Thyroid gland (tissue), 4 donors: ENCODE measurements at places on chromosomes 3 and 15. TPM values are rescaled to one million over a fixed set of nuclear protein-coding genes. Genes with fewer than 3 reads are reported as not detected.

KLHL6 gene
- 1.0 TPM for total RNA-seq

LRTM1 gene
- total RNA-seq, result not detected

GOLGA6B gene
- total RNA-seq, result 0.27 TPM

GRCh38 chr15:63797901-63798300 lies 35.8 kb downstream of the HERC1 start:
- no peaks in the 10 kb centered on the region for H3K36me3 ChIP-seq
- no peak overlapping the region for H3K4me3 ChIP-seq
- no peak overlapping the region for H3K27ac ChIP-seq
- peaks cover 26% of the 10 kb centered on the region for H3K4me1 ChIP-seq

DNA sequence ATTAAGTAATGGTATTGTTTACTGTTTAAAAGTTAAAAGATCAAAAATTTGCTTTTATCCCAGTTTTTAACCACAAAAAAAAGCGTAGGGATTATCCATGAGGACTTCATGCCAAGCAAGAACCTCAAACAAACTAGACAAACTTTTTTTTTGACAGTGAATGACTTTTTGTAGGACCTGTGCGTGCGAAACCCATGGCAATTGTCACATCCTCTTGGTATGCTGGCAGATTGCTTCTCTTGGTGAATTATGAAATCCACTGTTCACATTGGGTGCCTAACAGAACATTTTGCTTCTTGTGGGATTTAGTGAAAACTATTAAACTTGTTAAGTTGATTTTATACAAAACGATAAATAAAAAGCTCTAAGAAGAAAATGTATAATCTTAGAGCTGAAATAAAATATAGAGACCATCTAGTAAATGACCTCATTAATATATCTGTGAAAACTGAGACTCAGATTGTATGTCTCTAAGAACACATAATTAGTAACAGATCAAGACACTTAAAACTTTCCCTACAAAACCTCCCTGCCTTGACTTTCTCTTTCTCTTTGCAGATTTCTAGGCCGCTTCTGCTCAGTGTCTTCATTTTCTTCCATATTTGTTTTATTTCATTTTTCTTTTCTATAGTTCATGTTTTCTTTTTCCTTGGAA lies 87.3 kb upstream of the CGNL1 start:
- H3K4me3 ChIP-seq, result no peak overlapping the region
- no peak overlapping the region for H3K27ac ChIP-seq
- H3K36me3 ChIP-seq, result no peaks in the 10 kb centered on the region
- no peak for DNase-seq

GRCh38 chr3:26624209-26624765 lies 1.7 kb downstream of the LRRC3B start:
- no peaks in the 10 kb centered on the region for H3K27me3 ChIP-seq
- H3K27ac ChIP-seq, result no peak overlapping the region
- DNase-seq, result no peak
- no peaks in the 10 kb centered on the region for H3K36me3 ChIP-seq
- peaks cover 17% of the 10 kb centered on the region for H3K4me1 ChIP-seq

GRCh38 chr15:90580099-90580498 lies 50.4 kb downstream of the CRTC3 start:
- H3K4me3 ChIP-seq, result no peak overlapping the region
- no peak for DNase-seq
- peaks cover 42% of the 10 kb centered on the region for H3K4me1 ChIP-seq
- H3K36me3 ChIP-seq, result no peaks in the 10 kb centered on the region
- H3K27me3 ChIP-seq, result no peaks in the 10 kb centered on the region
- H3K27ac ChIP-seq, result peak overlapping the region; percentile 66

DNA sequence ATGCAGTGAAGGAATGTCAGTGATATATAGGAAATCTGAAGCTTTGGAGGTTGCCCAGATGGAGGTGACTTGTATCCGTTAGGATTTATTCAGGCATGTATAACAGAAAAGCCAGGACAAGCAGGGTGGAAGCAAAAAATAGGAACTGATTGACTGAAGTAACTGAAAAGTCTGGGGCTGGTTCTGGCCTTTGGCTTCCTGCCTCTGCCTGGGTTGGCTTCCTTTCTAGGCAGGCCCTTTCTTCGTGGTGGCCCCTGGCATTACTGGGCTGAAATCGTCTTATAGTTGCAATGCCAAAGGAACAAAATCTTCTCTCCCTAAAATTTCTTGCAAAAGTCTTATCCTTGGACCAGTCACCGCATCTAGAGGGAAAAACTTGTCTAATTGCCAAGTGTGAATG lies 386.1 kb downstream of the PTPRG start:
- H3K4me1 ChIP-seq, result peaks cover 34% of the 10 kb centered on the region
- no peak for DNase-seq
- no peaks in the 10 kb centered on the region for H3K36me3 ChIP-seq
- H3K27me3 ChIP-seq, result no peaks in the 10 kb centered on the region

- no peak overlapping the region for H3K4me3 ChIP-seq
- peaks cover 14% of the 10 kb centered on the region for H3K36me3 ChIP-seq
- no peak for DNase-seq
- H3K27me3 ChIP-seq, result no peaks in the 10 kb centered on the region
- peaks cover 19% of the 10 kb centered on the region for H3K4me1 ChIP-seq
Observed at GRCh38 chr3:123104550-123104949, 37.7 kb downstream of the PDIA5 start.

DNA sequence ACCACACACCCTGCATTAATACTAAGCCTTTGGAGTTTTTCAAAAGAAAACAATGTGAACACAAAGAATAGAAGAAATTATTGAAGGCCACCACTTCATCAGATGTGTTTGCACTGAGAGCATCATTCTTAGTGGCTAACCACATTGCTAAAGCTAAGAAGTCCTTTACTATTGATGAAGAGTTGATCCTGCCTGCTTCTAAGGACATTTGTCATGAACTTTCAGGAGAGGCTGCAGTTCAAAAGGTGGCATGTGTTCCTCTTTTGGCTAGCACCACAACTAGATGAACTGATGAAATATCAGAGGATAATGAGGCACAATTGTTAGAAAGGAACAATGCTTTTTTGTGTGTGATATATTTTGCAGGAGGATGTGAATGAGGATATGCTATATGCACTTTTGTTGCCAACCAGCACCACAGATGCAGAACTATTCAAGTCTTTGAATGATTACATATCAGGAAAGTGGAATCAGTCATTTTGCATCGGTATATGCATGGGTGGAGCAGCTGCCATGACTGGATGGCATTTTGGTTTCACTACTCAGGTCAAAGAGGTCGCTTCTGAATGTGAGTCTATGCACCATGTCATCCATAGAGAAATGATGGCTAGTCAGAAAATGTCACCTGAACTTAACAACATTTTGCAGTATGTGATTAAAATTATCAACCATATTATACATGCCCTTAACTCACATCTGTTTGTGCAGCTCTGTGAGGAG lies 2.5 kb upstream of the EID1 start:
- no peak overlapping the region for H3K4me3 ChIP-seq
- no peak overlapping the region for H3K27ac ChIP-seq
- DNase-seq, result no peak
- H3K4me1 ChIP-seq, result peaks cover 9% of the 10 kb centered on the region
- no peaks in the 10 kb centered on the region for H3K27me3 ChIP-seq
- H3K36me3 ChIP-seq, result no peaks in the 10 kb centered on the region
